ENCODE measurements at places on chromosomes 3 and 15. TPM values are rescaled to one million over a fixed set of nuclear protein-coding genes. Genes with fewer than 3 reads are reported as not detected.

GRCh38 chr15:53110999-53111398, 320.9 kb upstream of the ONECUT1 start:
- no peak for DNase-seq

DNA sequence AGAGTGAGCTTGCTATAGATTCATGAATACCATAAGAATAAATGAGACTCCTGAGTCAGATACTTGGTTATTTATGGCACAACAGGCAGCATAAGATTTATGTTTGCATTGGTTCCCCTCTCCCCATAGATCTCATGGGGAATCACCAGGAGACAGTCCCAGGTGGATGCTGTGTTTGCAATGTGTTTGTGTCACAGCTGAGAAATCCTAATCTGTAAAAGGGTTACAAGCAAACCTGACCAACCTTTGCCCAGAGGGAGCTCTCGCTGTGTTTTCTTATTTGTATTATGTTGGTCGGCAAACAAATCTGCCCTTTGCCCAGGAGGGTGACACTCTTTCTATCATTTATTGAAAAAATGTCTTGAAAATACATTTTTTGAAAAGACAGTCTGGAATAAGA, 236.2 kb downstream of the ZPLD1 start:
- no peak for DNase-seq

- no peak for DNase-seq
Observed at GRCh38 chr3:89072642-89073041, 34.8 kb upstream of the EPHA3 start.

DNA sequence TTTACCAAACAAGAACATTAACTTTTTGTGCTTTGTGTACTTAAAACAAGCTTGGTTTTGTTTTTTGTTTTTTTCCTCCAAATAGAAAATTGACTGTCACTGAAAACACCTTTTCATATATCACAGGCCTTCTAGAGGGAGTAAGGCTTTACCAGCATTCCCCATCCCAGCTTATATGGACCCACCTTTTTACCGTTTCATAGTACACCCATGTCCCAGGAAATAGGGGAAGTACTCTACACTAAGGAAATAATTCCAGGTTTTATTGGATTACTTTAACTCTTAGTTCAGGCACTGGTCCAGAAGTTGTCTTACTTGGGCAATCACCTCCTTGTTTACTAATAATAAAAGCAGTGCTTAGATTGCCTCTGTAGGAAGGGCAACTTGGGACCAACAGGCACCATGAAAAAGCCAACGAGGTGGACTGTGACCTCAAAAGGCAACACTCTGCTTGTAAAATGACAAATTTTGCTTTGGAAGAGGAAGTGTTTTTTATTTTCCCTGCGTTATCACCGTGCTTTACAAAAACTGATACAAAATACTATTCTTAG, 26.2 kb downstream of the HMG20A start:
- DNase-seq: no peak

GRCh38 chr15:56760186-56760585, 26.9 kb upstream of the ZNF280D start:
- DNase-seq: peak; percentile 21

DNA sequence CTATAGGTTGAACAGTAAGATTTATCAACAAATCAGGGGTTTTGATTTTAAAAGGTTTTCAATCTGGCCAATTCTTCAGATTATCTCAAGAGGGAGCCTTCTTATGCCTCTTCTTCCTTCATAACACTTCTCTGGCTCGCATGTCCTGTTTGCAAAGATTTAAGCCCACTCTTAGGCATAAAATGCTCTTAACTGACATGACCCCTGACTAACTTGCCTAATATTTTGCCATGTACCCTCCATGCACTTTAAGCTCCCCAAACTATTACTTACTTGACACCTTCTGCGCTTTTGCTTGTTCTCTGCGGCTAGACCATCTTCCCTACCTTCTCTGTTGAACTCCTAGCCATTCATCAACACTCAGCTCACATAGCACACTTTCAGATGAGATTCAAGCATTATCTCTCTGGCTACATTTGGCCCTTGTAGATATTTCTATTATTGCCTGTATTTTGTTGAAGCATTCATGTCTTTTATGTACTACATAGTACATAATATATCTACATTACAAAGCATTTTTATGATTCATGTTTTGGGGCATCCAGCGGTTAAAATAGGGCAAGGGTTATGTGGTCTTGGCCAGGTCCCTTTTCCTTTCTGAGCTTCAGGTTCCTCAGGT, 1.0 kb upstream of the ARIH1 start:
- DNase-seq: peak; percentile 53

- no peak for DNase-seq
Observed at GRCh38 chr15:101810876-101811275, 1.1 kb upstream of the OR4F15 start.

GRCh38 chr3:134308350-134308891, 57.8 kb upstream of the RYK start:
- DNase-seq: peak; percentile 76

GRCh38 chr3:151468284-151468917, 7.5 kb upstream of the IGSF10 start:
- peak; percentile 62 for DNase-seq

- peak; percentile 62 for DNase-seq
Observed at GRCh38 chr15:75061272-75061671, 37.9 kb downstream of the PPCDC start.

- DNase-seq: no peak
Observed at GRCh38 chr15:24823473-24823872, 131.3 kb upstream of the SNRPN start.

DNA sequence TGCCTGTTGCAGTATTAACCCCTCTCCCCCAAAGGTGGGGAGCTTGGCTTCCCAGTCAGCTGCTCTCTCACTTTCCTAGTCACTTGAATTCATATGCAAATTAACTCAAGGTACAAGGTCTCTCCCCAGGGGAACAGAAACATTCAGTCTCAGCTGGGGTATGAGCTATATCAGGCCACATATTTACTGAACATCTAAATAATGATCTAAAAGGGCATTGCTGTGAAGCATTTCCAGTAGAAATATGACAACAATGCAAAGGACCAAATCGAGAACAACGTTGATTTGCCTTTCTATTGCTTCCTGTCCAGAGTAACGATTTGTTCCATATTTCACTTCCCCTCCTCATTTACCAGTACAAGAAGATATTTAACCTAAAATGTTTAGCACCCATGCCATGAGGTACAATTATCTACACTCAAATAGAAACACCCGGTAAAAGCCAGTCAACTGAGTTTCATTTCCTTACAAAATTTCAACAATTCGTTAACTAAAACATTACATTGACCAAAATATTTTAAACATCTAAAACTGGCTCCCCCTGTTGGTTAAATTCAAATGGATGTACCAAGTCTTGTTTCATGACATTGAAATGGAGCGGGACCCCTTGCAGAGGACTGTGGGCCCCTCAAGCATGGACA, 36.5 kb upstream of the KLHL6 start:
- no peak for DNase-seq

CHRNA3 gene
- not detected for total RNA-seq

DHFR2 gene
- total RNA-seq: 2.3 TPM

LRRC2 gene
- total RNA-seq: 4.7 TPM

LRRC3B gene
- total RNA-seq: not detected

PLOD2 gene
- total RNA-seq: 117 TPM

NR1I2 gene
- total RNA-seq: not detected

BCHE gene
- total RNA-seq: 1.6 TPM

GABRB3 gene
- total RNA-seq: 0.54 TPM

All from IMR-90 (cell line).